Psoas muscle (tissue), 8 donors: ENCODE measurements at places on chromosomes 7 and 10. TPM values are rescaled to one million over a fixed set of nuclear protein-coding genes. Genes with fewer than 3 reads are reported as not detected.

The ZNF239 gene
- polyA plus RNA-seq = 7.1 TPM

The CDK14 gene
- polyA plus RNA-seq = 1.7 TPM

The PNLIPRP2 gene
- polyA plus RNA-seq = 0.01 TPM

DNA sequence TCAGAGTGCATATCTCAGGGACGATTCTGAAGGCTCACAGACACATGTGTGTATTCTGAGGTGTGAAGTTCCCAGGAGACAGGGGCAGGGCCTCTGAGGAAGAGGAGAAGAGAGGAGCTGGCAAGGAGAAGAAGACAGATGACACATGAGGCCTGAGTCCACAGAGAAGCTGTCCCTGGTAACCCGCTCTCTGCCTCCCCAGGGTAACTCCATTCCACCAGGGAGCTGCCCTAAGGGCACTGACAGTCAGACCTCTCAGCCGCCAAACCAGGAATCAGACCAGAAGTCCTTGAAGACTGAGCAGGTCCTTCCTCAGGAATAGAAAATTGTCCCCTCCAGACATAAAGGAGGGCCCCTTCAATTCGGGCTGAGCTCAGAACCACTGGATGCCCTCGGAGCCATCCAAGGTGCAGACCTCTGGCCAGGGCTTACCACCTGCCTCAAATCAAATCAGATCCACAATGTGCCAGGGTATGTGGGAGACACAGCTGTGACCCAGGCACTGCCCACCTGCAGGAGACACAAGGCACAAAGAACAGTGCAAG is 57.4 kb downstream of the TLL2 start:
- no peak for DNase-seq

The GPR146 gene
- 9.9 TPM for polyA plus RNA-seq

GRCh38 chr10:62719061-62719460 is 85.5 kb upstream of the ADO start:
- DNase-seq = no peak

DNA sequence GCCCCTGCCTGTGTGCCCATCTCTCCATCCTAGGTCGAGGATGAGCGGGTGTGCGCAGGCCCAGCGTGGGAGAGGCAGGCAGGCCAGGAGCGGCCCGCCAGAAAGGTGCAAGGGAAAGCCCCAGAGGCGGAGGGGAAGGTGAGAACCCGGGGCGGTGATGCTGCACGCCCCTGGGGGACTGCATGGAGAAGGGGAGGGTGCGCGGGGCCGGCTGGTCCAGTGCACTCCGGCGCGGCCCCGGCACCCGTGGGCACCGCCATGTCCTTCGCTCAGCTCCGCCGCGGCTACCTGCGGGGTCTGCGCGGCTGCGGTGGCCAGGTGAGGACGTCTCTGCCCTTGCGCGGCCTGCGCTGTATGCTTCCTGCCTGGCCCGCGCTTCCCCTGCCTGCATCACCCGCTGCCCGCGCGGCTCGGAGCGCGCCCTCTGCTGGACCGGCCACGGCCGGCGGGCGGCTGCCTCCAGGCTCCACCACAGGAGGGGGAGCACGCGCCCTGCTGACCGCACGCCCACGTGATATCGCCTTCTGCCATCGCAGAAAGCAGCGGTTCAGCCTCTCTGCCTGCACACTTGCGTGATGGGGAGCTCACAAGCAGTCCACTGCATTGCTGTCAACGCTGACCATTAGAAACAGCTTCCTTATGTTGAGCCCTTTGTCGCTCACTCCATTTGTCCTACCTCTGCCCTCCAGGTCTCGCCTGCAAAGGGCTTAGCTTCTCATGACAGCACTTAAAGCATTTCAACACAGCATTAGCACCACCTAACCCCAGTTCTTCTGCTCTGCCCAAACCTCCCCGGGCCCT is 73.9 kb downstream of the CXCL12 start:
- peak; percentile 90 for DNase-seq

DNA sequence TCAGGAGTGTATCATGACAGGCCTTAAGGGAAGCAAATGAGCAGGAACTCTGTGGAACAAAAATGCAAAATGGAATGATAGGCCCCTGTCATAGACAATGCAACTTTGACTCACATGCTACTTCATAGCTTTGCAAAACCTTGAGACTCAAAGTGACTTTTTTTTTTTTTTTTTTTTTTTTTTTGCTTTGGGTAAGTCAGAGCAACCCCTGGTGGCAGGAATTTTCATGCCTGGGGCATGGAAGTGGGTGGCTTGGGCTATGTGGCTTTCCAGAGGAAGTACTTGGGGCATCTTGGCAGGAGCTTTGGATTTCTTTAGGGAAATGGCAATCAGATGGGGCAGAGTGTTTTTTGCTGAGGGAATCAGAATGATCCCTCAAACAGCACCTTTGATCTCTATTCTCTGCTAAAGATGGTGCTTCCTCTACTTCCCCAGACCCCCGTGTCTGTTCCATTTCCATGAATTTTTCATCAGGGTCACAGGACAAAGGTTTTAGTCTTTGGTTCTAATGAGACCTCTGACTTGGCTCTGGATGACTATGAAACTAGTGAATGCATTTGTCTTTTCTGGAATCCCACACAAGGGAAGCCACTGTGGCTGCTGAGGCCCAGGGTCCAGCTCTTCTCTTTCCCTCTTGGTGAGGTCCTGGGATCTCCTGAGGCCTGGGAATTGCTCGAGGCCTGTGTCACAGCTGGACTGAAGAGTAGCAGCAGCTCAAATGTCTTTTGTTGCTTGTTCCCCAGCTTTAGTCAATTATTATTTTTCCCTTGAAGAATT is 62.8 kb downstream of the TACC2 start:
- DNase-seq = peak; percentile 38

DNA sequence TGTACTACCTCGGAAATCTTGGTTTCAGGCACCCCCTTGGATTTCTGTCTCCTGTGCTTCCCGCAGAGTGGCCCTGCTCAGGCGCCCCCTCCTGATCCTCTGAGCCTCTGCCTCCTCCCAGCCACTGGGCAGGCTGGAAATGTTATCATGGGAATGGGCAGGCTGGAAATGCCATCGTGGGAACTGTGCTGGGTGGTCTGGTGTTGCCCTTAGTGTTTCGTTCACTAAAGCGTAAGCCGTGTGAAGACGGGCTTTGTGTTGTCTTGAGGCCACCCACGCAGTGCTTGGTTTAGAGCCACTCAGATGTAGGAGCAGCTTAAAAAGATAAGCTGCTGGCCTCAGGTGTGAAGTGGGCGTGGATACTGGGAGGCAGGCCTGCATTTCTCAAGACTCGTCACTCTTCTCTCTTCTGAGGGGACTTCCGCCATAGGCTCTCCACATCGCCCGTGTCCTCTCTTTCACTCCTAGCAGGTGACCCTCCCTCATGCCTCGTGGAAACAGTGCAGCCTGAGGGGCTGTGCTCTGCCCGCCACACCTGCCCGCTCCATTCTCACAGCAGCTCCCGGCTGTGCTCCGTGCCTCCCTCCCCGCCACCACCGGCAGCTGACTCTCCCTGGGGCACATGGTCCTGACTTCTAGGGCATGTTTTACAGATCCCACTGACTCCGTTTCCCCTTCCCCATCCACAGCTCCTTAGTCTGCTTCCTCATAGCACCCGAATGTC is 28.5 kb downstream of the PPP2R2D start:
- no peak for DNase-seq
